ENCODE measurements at places on chromosomes 3 and 15.

- DNase-seq, result no peak
Observed at GRCh38 chr15:67776600-67776999, 48.7 kb upstream of the SKOR1 start.

DNA sequence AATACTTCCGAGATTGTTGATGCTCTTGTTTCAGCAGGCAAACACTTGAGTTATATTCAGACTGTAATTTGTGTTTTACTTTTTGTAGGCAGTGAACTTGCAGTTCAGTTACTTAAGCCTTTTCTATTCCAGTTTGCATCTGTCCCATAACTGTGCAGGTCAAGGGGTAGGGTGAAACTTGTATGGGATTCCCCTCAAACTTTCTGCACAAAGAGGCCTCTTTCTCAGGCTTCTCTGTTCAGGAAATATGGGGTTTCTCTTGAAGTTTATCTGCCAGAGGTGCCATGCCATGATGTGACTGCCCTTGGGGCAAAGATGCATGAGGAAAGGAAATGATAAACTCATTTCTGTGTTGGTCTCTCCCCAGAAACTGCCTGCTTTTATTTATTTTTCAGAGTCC lies 66.7 kb downstream of the SLC24A1 start:
- no peak for DNase-seq

DNA sequence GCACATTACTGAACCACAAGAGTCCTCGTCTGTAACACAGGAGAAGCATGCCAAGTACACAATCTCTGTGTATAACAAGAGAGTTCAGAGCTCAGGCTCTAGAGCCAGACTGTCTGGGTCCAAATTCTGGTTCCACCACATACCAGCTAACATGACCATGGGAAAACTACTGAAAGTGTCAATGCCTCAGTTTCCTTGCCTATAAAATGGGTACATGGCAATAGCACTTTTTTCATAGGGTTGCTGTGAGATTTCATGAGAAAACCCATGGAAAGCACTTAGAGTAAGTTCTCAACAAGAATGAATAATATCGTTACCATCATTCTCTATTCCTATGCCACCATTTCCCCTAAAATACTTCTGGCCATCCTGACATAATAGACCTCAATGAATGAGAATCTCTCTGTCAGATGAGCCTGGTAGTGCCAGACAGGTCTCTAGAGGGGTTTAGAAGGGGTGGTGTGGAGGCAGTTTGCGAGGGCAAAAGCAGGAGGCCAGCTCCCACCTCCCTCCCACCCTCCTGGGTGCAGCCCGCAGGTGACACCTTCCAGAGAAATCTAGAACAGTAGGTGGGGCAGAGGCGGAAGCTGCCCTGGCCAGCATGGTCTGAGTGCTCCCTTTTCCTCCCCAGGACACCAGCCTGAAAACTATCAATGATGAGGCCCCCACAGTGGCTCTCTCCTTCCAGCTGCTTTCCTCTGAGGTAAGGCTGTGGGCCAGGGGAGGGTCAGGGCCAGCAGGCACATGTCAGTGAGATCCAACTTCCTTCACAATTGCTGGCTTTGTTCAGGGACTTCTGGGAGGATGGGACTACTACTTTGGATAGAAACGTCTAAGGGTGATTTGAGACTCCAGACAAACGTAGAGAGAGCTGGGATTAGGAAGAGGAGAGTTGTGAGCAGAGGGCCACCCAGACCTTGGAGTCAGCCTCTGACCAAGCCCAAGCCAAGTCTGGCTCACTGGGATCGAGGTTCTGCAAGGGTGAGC lies 45.3 kb downstream of the CCDC33 start:
- DNase-seq, result no peak

GRCh38 chr3:15953841-15954240 lies 156.1 kb upstream of the ANKRD28 start:
- DNase-seq, result no peak

- no peak for DNase-seq
Observed at GRCh38 chr3:105862217-105862616, 6.6 kb downstream of the CBLB start.

DNA sequence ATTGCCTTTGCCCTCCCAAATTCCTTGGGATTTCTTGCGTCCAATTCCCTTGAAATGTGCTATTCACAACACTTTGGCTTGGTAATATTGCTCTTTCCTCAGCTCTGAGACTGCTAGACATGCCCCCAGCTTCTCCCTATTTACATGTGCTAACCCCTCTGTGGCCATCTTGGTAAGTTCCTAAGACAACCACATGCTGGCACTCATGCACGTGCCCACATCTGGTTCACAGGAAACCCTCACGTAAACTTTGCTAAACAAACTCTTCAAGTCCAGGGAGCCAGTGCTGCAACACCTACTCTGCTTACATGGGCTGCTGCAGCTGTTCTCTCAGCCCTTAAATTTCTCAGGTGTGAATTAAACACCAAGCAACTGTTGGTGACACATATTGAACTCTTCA lies 121.8 kb downstream of the ADAMTSL3 start:
- DNase-seq, result no peak

Measured in heart right ventricle (tissue), 16 donors.